ENCODE measurements at places on chromosomes 6 and 20. TPM values are rescaled to one million over a fixed set of nuclear protein-coding genes. Genes with fewer than 3 reads are reported as not detected.
A peak's percentile ranks its signal among the peaks of the same experiment; 100 is the strongest.

FBXO30 gene
- polyA plus RNA-seq = 1.9 TPM

DNA sequence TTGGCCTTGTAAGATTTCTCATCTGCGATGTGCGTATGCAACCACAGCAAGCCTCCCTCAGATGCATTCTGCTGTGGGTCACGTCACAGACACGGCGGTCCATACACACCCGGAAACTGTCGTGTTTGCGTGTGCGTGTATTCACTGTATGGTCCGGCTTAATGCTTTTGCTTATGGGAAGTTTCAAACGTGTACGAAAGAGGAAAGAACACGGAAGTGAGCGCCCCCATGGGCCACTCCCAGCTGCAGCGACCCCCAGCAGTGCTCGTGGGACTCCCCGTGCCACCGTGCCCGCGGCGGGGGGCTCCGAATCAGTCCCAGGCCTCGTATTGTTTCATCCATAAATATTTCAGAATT, 10.2 kb downstream of the DLL1 start:
- no peak for DNase-seq

NKX2-2 gene
- polyA plus RNA-seq = not detected

- DNase-seq = no peak
Observed at GRCh38 chr6:15341311-15342001, 95.6 kb downstream of the JARID2 start.

- no peak for DNase-seq
Observed at GRCh38 chr20:8094415-8094818, 37.6 kb upstream of the PLCB1 start.

- no peak for DNase-seq
Observed at GRCh38 chr6:30618270-30618797, 694 bp downstream of the MRPS18B start.

DNA sequence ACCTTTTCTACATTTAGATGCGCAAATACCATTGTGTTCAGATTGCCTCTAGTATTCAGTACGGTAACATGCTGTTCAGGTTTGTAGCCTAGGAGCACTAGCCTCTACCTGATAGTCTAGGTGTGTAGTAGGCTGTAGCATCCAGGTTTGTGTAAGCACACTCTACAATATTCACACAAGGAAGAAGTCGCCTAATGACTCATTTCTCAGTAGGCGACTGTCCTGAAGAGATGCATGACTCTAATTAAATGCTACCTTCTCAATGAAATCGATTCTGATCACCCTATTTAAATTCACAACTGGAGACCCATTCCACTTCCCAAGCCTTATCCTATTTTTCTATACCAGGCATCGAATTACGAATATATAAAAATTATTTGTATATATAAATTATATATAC, 1.3 kb downstream of the MCUR1 start:
- DNase-seq = no peak

- DNase-seq = no peak
Observed at GRCh38 chr6:24649691-24650090, 3.7 kb upstream of the KIAA0319 start.

DNA sequence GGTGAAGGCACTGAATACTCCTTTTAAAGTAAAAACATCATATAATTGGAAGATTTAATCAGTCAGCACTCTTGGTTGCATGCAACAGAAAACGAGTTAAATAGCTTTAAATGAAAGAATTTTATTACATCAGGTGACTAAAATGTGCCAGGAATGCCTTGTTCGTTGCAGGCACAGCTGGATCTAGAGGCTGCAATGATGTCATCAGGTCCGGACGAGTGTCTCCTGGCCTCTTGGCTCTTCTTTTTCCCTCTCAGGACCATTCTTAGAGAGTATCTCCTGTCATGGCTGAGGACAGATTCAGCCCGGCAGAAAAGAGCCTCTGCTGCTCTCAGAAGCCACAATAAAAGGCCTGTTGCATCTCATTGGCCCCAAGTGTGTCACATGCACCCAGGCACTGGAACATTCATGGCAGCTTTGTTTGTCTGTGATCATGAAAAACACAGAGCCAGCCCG, 510.7 kb upstream of the SULF2 start:
- no peak for DNase-seq

OPN5 gene
- polyA plus RNA-seq = not detected

BEND3 gene
- polyA plus RNA-seq = 1.9 TPM

GRCh38 chr6:81857812-81858211, 105.3 kb upstream of the TENT5A start:
- DNase-seq = no peak

- no peak for DNase-seq
Observed at GRCh38 chr6:131470534-131470933, 102.5 kb upstream of the ARG1 start.

GRCh38 chr20:16302818-16303217, 270.4 kb downstream of the KIF16B start:
- no peak for DNase-seq

DNA sequence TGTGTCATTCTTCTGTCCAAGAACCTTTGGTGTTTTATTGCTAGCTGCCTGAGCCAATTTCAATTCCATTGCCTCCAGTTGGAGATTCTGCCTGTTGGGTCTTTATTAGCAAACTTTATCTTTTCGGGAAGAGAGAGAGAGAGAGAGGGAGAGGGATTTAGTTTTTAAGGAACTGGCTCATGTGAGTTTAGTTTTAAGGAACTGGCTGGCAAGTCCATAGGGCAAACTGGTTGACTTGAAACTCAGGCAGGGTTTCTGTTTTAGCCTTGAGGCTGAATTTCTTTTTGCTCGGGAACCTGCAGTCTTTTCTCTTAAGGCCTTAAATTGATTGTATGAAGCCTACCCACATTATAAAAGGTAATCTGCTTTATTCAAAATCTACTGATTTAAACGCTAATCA, 23.0 kb downstream of the BCKDHB start:
- no peak for DNase-seq

- no peak for DNase-seq
Observed at GRCh38 chr6:19167251-19167650, 669.9 kb upstream of the ID4 start.

SYNGAP1 gene
- polyA plus RNA-seq = 2.0 TPM

GRCh38 chr6:84652356-84653026, 111.9 kb downstream of the TBX18 start:
- peak; percentile 10 for DNase-seq

DNA sequence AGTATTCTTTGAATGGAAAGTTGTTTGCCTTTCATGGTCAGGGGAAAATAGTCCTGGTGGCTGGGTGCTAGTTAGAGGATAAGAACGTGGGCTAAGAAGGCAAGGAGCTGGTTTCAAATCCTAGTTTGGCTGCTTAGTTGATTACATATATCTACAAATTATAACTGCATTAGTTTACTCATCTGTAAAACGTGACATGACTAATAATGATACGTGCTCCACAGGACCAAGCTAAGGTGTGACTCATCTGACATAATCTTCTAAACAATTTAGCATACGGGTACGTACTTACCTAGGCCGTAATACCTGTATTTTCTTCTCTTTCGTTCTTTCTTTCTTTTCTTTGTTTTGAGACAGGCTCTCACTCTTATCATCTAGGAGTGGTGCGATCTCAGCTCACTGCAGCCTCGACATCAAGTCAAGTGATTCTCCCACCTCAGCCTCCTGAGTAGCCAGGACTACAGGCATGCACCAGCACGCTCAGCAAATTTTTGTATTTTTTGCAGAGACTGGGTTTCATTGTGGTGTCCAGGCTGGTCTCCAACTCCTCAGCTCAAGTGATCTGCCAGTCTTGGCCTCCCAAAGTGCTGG, 1274.2 kb upstream of the GJE1 start:
- peak; percentile 80 for DNase-seq

ALDH5A1 gene
- polyA plus RNA-seq = 0.20 TPM

BPI gene
- polyA plus RNA-seq = not detected

DNA sequence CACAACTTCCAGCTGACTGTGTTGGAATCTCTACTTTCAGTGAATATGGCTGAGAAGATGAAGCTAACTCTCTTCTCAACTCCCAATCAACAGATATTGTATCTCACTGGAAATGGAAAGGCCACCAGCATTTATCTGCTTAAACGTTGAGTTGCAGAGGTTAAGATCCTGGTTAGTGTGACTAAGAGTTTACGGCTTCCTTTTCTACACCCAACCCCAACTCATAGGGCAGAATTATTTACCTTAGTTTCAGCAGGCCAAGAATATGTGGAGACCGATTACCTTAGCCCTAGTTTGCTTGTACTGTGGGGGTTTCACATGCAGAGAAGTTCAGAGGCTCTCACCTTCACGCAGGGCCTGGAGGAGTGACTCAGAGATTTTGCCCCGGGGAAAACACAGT, 1026.6 kb downstream of the EYS start:
- DNase-seq = no peak

DNA sequence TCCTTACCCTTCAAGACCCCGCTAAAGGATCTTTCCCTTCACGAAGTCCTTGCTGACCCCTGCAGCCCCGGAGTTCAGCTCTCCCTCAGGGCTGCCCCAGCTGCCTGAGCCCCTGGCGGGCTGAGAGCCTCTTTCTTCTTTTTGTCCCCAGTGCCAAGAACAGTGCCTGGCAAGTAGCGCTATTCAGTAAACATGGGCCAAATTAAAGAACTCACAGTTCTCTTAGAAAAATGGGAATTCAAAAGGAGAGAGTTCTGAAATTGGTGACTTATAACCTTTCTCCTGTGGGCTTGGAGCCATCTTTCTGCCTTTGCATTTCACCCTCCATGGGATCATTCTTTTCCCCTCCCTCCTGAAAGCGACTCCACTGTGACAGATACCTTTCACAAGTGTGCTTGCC, 227.2 kb downstream of the TMEM242 start:
- no peak for DNase-seq

FRMD1 gene
- not detected for polyA plus RNA-seq

KCNB1 gene
- polyA plus RNA-seq = not detected

GRCh38 chr6:41066867-41067304, 5.3 kb downstream of the OARD1 start:
- DNase-seq = no peak

Measured in foreskin keratinocyte (primary cell).